Fibroblast of villous mesenchyme (primary cell): ENCODE measurements at places on chromosomes 5 and 9. TPM values are rescaled to one million over a fixed set of nuclear protein-coding genes. Genes with fewer than 3 reads are reported as not detected.

The SLC2A6 gene
- 35.4 and 41.9 TPM in 2 replicates for total RNA-seq

The GABRA6 gene
- not detected in 2 replicates for total RNA-seq

GRCh38 chr5:40271476-40271875 lies 408.2 kb upstream of the PTGER4 start:
- DNase-seq, result peak; percentile 68

DNA sequence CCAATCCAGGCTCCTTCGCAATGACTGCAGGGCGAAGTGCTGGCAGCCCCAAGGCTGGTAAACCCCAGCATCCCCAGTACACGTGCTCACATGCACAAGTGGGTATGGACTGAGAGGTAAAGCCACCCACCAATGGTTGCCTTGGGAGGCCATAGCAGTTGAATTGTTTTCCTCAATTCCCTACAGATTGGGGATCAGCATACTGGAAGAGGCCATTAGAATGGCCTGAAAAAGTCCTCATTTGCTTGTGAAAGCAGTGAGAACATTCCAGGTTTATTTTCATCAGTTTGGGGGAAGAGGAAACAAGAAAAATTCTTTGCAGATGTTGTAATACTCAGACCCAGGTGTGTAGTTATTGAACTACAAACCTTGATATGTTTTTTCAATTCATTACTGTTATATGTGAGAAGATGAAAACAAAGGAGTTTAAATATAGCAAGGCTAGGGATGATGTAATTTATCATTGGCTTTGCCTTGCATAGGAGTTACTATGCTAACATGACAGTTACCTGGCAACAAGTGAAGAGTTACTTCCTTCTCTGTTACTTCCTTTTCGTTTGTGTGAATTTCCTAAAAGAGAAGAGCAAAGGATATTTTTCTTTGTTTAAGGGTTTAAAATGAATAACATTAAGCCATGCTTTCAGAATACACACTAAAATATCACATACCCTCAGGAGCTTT lies 36.4 kb downstream of the MTMR12 start:
- DNase-seq, result no peak

DNA sequence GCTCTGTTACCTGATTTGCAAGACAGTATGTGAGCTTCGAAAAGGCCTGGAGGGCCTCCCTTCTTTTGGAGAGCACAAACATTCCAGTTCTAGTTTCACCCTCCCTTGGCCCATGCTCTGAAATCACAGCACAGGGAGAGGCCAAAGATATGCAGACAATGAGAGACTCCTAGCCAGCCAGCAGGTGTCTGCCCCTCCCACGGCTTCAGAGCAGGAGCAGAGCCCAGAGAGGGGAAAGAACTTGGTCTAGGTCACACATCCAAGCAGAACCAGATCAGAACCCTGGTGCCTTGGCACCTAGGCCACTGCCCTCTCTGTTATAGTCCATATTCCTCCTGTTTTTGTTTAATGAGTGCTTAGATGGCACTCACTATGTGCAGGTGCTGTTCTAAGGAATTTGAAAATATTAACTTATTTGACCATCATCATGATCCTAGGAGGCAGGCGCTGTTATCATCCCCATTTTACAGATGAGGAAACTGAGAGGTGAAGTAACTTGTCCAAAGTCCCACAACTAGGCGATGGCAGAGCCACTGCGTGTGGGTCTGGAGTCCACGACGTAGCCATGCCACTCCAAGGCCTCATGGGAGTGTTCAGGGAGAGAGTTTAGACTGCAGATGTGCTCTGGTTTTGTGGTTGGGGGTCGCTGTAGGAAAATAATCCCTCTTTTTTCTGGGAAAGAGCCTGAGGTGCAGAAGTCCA lies 27.2 kb downstream of the TMOD1 start:
- no peak for DNase-seq

GRCh38 chr9:137638680-137639079 lies 19.9 kb downstream of the EHMT1 start:
- peak; percentile 76 for DNase-seq
